Left colon (tissue), 2 donors: ENCODE measurements at places on chromosomes 3 and 15.

DNA sequence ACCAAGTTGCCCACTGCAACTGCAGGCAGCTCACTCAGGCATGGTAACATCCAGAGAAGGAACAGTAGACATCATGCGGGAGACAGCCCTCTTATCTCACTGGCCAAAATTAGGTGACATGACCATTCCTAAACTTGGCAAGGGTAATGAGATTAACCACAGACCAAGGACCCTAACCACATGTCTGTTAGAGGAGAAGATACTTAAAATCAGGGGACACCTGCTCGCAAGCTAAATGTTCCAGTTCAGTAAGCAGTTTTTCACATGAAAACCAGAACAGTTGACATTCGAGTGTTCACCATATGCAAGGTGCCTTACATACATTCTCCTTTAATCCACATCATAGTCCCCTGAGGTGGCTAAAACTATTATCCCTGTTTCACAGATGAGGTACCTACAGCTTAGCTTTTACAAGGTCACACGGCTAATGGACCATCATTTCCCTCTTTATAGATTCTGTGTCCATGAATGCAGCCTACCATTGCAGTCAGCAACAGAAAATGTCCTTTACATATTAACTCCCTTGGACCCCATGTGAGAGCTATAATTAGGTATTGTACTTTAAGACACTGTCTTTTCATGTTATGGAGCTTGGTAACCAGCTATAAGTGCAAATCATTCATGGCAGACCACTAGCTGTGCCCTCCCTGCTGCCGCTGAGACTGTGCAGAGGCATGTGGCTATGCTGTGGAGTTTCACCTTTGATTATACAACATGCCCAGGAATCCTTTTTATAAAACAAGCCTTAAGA lies 154.1 kb downstream of the LIPC start:
- DNase-seq, result no peak

DNA sequence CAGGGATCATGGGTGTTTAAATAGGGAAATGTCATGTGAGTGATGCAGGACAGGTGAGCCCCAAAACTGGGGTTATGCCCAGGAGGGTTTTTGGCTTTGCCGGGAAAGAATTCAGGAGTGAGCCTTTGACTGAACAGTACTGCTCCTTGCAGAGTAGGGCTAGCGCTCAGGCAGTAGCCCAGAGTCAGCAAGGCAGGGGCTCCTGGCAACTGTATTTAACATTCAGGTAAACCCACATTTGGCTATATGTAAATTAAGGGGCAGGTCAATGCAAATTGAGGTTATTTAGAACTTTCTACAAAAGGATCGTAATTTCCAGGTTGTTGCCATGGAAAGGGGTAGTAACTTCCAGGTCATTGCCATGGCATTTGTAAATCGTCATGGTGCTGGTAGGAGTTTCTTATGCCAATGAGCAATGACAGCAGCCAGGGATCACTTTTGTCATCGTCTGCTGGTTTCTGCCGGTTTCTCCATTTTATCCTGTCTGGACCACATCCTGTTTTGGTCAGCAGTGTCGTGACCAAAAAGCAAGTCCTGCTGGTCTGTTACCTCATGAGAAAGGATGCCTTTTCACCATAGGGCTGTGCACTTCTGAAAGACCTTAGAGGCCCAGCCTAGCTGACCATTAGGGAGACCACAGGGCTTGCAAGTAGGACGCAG lies 24.3 kb downstream of the MTHFS start:
- no peak for DNase-seq

DNA sequence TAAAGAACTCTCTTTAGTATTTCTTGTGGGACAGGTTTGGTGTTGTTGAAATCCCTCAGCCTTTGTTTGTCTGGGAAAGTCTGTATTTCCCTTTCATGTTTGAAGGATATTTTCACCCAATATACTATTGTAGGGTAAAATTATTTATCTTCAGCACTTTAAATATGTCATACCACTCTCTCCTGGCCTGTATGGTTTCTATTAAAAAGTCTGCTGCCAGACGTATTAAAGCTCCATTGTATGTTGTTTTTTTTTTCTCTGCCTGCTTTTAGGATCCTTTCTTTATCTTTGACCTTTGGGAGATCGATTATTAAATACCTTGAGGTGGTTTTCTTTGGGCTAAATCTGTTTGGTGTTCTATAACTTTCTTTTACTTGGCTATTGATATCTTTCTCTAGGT lies 119.0 kb upstream of the TBC1D5 start:
- DNase-seq, result no peak

DNA sequence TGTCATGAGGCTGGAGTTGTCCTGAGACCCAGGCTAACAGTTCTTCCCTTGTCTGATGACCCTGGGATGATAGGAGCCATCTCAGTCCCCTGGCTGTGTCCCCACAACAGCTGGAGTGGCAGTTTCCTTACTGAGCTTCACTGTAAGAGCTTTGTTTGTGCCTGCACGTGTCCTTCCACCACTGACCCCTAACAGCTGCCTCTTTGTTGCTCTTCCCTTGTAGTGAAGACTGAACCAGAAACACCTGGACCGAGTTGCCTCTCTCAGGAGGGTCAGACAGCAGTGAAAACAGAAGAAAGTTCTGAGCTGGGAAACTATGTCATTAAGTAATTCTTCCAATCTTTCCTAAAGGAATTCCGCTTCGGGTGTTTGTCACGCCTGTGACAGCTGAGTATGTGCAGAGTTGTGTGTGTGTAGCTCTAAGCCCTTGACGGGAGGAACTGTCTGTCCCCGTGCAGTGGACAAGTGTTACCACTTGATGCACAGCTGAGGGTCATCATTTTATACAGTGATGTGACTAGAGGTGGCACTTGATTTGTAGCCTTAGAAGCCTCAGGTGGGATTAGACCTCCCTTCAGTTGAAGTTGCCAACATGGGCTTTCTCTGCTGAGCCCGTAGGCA lies 25.0 kb downstream of the MAP6D1 start:
- DNase-seq, result no peak

- DNase-seq, result no peak
Observed at GRCh38 chr3:138042043-138042442, 32.1 kb downstream of the CLDN18 start.

DNA sequence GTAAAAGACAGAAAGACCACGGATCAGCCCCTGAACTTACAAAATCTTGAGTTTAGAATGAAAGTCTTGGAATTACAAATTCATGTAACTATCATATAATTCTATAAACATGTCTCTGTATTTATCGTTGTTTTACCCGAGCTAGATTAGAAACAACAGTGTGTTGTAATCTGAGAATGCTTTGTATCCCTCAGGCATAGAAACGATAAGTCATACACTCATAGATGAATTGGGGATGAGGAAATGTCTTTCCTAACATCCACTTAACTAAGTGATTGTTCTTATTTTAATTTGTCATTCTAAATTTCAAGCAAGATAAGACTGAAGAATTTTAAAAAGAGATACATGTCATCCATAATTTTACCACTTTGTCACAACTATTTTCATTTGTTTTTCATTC lies 165.3 kb downstream of the RYR3 start:
- no peak for DNase-seq

DNA sequence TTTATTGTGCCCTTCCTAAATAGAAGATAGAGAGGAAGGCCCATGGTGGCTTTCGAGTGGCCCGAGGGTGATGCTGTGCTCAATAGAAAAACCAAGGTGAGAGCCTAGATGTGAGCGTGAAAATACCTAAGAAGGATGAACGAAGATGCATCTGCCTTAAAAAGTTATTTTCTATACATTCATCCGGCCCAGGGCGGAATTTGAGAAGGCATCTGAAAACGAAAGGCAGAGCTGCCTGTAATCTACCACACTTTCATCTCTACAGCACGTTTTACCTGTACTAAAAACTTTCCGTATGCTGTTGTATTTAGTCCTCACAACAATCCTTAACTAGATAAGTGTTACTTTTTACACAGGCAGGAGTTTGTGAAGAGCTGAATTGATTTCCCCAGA lies 1.4 kb downstream of the DUT start:
- no peak for DNase-seq

DNA sequence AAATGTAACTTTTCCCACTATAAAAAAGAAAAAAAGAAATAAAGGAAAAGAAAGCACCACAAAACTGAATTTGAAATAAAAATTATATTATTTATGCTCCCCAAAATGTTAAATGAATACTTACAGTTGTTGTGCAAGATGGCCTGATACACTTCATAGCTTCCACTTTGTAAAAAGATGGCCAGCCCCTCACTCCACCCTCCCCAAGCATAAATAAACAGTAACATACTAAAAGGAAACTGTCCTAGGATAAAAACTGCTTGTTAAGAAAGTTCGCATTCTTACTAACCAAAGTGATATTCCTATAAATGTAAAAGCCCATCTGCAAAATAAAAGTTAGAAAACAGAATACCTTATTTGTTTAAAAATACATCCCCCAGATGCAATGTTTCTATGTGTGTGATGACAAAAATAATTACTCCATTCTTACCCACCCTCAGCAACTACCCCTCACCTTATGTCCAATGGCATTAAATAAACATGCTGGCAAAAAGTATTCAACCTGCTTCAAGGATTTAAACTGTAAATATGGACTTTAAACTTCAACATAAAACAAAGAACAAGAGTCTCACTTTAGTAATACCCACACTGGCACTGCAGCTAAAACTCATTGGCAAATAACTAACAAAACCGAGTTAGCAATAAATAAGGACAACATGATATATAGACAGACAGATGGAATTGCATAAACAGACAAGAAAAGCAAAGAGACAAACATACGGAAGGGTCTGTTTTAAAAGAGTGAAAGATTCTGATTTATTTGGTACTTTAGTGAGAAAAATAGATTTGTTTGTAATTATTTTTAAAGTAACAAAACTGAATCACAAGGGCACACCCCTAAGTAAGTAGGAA lies 47.7 kb downstream of the ZBTB20 start:
- no peak for DNase-seq

GRCh38 chr3:197487911-197488391 lies 67.8 kb downstream of the BDH1 start:
- no peak for DNase-seq

DNA sequence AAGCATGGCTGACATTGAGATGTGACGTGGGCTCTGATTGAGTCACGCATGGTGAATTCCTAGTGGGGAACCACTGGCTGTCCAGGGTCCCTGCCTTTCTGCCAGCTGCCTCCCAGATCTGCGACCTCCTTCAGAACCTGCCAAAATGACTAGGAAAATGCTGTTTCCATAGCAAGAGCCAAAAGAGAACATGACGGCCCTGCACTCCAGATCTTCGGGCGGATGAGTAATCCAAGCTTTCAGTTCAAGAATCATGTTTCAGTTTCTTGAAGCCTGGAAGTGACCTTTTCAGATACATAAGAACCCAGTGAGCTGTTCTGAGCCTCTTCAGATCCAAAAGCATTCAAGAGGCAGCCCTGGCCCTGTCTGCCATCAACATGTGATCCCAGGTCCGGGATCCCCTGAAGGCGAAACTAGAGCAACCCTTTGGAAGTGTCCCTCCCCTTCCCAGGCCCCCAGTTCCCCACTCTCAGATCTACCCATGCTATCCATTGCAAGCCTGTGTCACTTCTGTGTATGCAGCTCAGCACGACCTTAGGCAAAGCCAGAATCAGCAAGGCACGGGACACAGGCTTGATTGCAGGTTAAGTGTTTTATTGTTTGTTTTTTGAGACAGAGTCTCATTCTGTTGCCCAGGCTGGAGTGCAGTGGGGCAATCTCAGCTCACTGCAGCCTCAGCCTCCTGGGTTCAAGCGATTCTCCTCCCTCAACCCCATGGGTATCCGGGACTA lies 19.7 kb downstream of the ANKRD63 start:
- DNase-seq, result no peak

GRCh38 chr15:81296673-81297072 lies 27.3 kb downstream of the STARD5 start:
- peak; percentile 68 for DNase-seq

DNA sequence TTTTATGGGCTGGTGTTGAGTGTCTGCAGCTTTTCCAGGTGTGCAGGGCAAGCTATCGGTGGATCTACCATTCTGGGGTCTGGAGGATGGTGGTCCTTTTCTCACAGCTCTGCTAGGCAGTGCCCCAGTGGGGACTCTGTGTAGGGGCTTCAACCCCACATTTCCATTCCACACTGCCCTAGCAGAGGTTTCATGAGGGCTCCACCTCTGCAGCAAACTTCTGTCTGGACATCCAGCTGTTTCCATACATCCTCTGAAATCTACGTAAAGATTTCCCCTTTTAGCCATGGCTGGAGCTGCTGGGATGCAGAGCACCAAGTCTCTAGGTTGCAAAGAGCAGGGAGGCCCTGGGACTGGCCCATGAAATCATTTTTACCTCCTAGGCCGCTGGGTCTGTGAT lies 11.6 kb downstream of the RFX7 start:
- DNase-seq, result no peak

- no peak for DNase-seq
Observed at GRCh38 chr3:47855461-47856383, 52.8 kb downstream of the DHX30 start.

- no peak for DNase-seq
Observed at GRCh38 chr15:80234883-80235282, 17.1 kb downstream of the CTXND1 start.

- peak; percentile 55 for DNase-seq
Observed at GRCh38 chr15:45710657-45711056, 75.8 kb downstream of the SQOR start.

- no peak for DNase-seq
Observed at GRCh38 chr3:61612211-61613194, 51.1 kb downstream of the PTPRG start.

- DNase-seq, result no peak
Observed at GRCh38 chr3:99250272-99250671, 348.8 kb upstream of the DCBLD2 start.

GRCh38 chr3:66633402-66634381 lies 132.9 kb upstream of the LRIG1 start:
- DNase-seq, result no peak

DNA sequence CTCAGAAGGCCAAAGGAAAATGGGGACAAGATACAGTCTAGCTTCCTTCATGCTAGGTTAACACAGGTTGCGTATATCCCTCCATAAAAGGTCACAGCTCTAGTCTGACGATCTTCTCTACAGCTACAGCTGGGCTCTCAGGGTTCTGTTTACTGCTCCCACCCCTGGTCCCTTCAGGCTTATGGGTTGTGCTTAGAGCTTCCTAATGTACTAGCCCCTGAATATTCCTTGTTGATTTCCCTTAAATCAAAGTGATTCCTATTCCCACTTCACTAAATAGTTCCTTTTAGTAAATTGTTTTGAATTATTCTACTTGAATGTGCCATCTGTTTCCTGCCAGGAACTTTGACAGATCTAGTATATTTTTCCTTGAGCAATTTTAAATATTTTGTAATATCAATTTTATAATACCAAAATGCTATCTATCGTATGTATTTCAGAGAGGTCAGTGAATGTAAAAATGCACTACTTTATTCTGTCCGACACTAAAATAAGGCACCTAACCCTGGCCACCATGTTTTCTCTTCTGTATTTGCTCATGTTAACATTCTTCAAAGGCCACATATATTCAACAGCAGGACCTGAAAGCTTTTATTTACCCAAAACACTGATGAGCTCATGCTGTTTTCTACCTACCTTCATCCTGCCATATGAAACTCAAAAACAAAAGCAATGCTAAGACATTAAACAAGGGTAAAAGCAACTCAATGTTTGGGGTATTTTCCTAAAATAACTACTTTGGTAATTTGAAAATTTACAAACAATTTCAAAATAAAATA lies 92.8 kb upstream of the TGFBR2 start:
- no peak for DNase-seq
